Left renal cortex interstitium (tissue), 4 donors: ENCODE measurements at places on chromosomes 5 and 9. TPM values are rescaled to one million over a fixed set of nuclear protein-coding genes. Genes with fewer than 3 reads are reported as not detected.

The MSX2 gene
- polyA plus RNA-seq = 0.47 TPM

The FSTL4 gene
- 0.78 TPM for polyA plus RNA-seq

The ADAMTS19 gene
- 4.0 TPM for polyA plus RNA-seq

The SPINK6 gene
- not detected for polyA plus RNA-seq

The EGFL7 gene
- polyA plus RNA-seq = 85.7 TPM

The PCBD2 gene
- polyA plus RNA-seq = 9.5 TPM

GRCh38 chr9:69173497-69173890 is 583 bp upstream of the TJP2 start:
- no peak for DNase-seq

DNA sequence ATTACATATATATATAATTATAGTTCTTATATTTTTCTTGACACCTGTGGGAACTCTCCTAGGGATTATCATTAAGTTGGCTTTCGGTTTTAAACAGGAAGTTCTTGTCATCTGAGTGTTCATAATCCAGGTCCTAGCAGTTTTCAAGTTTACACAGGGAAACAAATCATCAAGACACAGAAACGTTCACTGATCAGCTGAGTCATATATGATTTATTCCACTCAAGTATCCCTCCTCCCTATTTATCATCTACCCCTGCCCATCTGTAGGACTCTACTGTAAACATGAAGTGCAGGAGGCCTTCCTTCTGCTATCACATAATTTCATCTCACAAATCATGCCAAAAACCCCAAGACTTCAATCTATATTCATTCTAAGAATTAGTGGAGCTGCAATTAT is 6.3 kb downstream of the SLC25A51 start:
- no peak for DNase-seq

GRCh38 chr5:11383506-11384095 is 520.6 kb downstream of the CTNND2 start:
- DNase-seq = no peak

GRCh38 chr5:173228639-173229381 is 6.2 kb downstream of the NKX2-5 start:
- no peak for DNase-seq

DNA sequence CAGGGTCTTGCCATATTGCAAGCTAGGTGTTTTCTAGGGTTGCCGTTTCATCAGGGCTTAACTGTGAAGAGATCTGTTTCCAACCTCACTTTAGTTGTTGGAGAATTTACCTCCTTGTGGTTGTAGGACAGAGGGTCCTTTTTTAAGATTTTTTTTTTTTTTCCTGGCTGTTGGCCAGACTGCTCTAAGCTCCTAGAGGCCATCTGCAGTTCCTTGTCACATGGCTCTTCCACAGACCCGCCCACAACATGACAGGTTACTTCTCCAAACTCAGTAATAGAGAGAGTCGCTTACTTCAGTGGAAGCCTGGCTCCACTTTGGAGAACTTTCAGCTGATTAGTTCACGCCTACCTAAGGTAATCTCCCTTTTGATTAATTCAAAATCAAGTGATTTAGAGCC is 543.7 kb downstream of the DMRTA1 start:
- no peak for DNase-seq

DNA sequence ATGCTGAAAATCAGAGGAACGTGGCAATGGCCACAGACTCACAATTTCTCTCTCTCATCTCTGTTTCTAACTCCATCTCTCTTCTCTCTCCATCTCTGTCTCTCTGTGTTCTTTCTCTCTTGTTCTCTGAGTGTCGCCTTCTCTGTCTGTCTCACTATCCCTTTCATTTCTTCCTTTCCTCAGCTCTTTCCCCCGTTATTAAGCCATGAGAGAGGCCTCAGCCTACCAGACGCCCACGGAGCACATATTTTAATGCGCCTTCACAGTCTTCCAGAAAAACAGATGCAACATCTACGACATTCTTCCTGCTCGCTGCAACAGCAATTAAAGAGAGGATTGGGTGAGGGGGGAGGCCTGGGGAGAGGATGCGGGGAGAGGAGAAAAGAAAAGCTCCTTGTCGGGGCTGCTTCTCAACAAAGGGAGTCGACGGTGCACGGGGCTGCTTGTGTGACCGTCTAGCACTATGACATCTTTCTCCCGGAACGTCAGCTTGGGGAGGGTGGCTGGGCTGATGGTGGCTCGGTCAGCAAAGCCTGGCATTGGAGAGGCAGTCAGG is 37.7 kb upstream of the NEURL1B start:
- no peak for DNase-seq
